ENCODE measurements at places on chromosomes 6 and 20.

DNA sequence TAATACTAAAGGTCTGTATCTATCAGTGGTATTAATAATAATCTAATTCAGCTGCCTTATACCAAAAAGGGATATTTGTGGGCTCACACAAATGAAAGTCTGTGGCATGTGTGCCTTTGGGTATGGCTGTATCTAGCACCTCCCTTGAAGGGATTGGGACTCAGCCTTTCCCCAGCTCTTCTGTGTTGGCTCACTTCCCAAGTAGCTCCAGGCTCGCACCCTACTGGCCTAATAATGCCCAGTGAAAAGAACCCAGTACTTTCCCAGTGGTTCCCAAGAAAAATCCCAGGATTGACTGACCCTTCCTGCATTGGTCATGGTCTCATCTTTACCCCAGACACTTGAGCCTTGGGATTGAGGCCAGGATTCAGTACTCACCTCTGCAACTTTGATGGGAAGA is 60.7 kb upstream of the CDKAL1 start:
- no peak for DNase-seq

GRCh38 chr6:53811746-53812145 is 16.9 kb downstream of the LRRC1 start:
- DNase-seq = no peak

- no peak for DNase-seq
Measured at GRCh38 chr20:57661746-57662455, 41.7 kb upstream of the ZBP1 start.

DNA sequence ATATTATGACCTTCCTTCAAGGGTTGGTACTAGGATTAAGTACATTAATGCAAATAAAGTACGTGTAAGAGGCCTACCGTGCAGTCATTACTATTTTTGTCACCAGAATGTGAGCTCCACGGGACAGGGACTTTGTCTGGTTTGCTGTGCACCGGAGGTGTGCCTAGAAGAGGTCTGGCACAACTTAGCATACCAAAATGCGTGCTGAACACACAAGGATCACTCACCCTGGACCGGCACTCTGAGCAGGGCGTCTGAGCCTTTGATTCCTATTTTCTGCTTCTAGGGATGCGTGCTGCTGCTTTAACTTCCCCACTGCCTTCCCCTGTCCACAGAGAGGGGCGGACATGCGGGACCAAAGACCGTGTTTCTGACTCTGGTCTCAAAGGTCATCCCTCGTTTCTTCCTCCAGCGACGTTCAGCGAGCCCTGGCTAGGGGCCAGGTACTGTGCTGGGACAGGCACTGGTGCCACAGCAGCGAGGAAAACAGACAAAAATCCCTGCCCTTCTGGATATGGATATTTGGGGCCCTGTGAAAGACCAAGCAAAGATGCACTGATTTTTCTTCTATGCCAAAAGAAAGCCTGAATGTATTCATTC is 222.7 kb downstream of the BMP7 start:
- DNase-seq = no peak

GRCh38 chr6:138498629-138499302 is 528 bp downstream of the NHSL1 start:
- DNase-seq = no peak
